ENCODE measurements at places on chromosomes 16 and 17.
A peak's percentile ranks its signal among the peaks of the same experiment; 100 is the strongest.

- no peak for DNase-seq
Measured at GRCh38 chr16:11474617-11475291, 112.0 kb downstream of the LITAF start.

- peak; percentile 61 for DNase-seq
Measured at GRCh38 chr16:2016407-2016922, 3.1 kb upstream of the NPW start.

GRCh38 chr16:21524068-21524751 lies 75.2 kb upstream of the METTL9 start:
- DNase-seq: no peak

DNA sequence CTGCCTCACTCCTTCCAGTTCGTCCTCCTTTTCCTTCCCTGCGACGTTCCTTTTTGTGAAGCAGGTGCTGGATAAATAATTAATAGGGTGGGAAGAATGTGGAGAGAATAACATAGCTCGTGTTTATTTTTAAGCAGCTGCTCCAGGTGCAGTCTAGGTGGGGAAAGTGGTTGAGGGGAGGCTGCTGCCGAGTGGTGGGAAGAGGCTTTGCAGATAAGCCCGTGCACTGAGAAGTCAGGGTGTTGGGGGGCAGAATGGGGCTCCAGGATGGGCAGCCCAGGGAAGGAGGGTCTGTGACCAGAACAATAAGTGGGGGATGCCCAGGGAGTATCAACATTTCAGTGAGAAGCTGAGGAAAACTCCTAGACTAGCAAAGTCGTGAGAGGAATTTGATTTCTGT lies 300.5 kb downstream of the CPPED1 start:
- no peak for DNase-seq

DNA sequence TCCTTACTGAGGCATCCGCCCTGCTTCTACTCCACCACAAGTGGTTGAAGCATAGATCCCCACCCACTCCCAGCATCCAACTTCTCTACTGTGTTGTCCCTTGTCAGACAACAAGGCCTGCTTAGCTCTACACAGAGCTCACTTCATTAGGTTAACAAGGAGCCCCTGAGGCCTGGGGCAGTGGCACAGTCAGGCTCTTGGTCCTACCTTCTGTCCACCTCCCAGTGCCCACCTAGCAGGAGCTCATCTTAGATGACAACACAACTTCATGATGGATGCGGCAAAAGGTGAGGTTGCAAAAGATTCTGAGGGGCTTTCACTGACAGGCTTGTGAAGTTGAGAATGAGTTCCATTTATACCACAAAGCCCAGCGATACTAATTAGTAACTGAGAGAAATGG lies 432.0 kb upstream of the CDH5 start:
- no peak for DNase-seq

DNA sequence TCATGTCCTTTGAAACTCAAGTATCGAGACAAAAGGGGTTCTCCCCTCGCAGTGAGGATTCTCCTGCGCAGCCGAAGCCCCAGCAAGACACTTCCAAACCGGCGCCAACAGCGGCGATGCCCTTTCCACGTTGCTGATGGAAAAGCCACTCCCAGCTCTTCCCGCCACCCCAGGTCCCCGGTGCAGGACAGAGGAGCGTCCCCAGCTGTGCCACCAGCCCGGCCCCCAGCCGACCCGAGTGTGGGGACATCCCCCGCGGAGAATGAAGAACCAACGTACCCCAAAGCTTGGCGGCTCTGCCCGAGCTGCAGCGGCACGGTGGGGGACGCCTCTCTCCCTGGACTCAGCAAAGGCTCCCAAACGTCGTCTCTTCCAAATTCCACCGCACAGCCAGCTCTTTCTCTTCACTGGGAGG lies 573 bp downstream of the CHST6 start:
- DNase-seq: no peak

GRCh38 chr16:6852643-6853225 lies 479.9 kb upstream of the RBFOX1 start:
- no peak for DNase-seq

DNA sequence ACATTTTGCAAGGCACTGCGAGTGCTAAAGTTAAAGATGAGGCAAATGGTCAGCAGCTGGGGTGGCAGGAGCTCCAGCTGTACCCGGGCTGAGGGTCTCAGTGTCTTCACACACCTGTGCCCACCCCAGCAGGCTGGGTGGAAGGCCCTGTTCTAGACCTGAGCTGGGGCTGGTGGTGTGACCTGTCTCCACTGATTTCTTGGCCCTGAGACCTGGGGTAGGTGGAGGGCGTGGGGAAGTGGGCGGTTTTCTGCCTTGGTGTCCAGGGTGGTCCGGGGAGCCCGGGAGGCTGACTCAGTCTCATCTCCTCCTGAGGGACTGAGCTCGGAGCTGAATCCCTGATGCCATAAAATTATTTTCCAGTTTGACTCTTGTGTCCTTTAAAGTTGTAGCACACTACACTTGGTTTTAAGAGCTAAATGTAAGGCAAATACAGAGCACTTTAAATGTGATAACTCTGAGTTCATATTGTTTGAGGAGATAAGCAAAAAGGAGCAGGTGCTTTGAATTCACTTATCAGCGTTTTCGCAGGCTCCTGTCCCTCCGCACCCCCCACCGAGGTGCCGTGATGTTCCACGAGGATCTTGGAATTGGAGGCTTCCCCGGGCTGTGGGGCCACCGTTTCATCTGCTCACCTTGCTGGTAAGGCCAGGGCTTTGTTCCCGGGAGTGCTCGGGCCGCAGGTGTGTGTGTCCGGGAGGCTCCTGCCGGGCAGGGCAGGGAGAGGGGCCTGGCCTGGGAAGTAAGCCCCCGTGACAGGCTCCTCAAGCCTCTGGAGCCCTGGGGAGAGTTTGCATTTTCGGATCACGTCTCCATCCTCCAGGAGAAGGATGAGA lies 117.0 kb downstream of the AATF start:
- DNase-seq: no peak

- DNase-seq: no peak
Measured at GRCh38 chr17:17491546-17491988, 4.6 kb downstream of the RASD1 start.

DNA sequence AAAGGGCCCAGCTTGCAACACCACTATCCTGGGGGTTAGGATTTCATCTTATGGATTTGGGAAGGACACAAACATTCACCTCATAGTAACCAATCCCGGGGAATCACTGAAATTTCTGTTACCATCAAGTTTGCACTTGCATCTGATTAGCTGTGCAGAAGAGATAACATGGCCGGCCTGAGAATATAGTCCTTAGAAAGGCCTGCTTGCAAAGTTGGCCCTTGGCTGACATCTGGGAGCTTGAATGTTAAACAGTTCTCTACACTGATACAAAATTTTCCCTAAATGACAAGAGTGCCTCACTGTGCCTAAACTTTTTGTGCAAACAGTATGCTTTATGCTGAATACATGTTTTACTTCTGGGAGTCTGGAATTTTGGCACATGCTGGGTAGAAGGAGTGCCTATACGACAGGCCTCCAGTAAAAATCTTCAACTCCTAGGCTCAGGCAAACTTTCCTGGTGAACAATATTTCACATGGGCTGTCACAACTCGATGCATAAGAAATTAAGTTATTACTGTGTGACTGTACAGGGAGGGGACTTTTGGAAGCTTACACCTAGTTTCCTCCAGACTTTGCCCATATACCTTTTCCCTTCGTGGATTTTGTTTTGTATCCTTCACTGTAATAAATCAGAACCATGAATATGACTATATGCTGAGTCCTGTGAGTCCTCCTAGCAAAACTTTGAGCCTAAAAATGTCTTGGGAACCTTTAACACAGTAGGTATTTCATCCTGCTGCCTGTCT lies 31.3 kb downstream of the TBC1D3B start:
- no peak for DNase-seq

DNA sequence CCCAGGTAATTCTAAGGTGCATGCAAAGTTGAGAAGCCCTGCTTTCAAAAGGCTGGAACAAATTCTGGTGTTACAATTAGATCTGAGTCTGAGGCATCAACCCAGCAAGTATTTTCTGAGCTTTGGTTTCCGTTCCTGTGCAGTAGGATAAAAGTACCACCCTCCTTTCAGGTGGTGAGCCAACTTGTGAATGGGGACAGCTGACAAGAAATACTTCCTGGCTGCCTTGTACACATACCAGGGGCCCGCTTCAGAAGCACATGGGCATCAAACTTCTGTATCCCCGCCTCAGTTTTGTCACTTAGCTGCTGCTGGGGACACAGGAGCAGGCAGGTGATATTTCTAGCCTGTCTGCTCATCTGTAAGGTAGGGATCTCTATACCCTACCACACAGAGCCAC lies 252.2 kb downstream of the CPPED1 start:
- DNase-seq: no peak

GRCh38 chr17:70080541-70081347 lies 5.7 kb downstream of the KCNJ16 start:
- DNase-seq: no peak

- no peak for DNase-seq
Measured at GRCh38 chr17:42866631-42867575, 15.9 kb downstream of the AOC3 start.

DNA sequence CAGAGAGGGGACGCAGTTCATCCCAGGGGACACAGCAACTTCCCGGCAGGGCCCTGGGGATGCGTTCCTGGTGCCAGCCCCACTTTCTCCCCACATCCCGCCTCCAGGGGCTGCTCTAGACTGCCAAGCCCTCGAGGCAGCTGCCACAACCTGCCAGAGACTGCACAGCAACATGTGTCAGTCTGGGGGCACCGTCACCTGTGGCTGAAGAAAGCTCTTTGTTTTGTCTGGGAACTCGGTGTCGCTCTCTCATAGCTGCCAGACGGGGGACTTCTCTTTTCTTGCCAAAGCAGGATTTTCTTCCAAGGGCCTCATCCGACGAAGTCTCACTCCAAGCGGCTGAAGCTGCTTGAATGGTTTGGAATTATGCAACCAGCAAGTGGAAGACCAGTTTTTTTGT lies 43.7 kb downstream of the COTL1 start:
- no peak for DNase-seq

GRCh38 chr16:23333831-23334456 lies 31.8 kb downstream of the SCNN1B start:
- no peak for DNase-seq

DNA sequence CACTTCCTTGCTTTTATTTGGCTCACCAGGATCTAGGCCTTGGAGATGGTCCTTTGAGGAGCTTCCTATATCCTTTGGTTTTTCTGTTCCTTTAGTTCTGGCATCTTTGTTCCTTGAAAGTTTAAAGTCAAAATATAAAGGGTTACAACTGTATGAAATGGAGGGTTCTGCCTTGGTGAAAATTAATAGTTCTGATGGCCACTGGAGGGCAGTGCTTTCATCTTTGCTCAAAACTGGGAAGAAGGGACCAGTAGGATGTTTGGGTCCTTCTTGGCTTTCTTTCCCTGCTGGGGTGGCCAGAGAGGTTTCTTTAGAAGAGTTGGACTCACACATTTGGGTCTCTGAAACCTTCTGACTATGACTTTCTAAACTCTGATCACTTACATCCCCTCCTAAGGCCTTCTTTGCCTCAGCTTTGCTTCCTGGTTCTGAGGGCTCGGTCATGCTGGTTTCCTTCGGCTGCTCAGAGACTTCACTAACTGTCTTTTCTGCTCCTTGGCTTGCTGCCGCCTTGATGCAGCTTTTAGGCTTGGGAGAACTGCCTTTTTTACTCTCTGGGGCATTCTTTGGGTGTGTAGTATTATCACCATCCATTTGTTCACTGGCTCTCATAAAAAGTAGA lies 10.9 kb upstream of the ITGA2B start:
- DNase-seq: no peak

GRCh38 chr17:74775409-74776043 lies 619 bp downstream of the NAT9 start:
- no peak for DNase-seq

DNA sequence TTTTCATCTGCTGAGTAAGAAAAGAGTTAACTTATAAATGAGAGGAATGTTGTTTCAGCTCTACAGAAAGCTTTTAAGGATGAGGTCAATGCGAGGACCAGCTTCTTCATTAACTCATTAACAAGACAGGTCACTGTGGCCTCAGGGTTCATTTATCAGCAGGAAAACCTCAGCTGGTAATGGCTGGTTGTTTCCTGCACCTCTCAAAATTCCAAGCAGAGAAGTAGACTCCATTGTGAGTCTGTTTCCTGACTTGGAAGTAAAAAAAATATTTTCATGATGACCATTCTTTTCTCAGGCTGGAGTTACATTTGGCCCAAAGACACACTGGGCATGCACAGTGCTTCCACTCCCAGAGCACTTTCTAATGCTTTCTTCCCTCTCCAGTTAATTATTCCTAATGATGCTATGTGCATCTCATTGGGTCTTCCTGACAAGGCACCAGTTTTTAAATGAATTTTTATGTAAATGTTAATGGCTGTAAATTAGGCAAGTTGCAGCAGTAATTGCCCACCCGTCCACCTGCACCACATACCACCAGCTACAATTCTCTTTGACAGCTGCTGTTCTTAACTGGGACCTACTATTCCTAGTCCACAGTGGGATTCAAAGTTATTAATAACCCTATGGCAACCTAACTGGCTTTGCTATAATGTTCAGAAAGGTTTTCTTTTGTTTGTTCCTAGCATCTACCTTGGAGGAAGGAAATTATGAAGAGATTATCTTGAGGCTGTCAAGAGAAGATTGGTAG lies 89.5 kb upstream of the BCAR1 start:
- DNase-seq: no peak

- no peak for DNase-seq
Measured at GRCh38 chr16:85156440-85156839, 44.2 kb upstream of the CIBAR2 start.

GRCh38 chr17:54085934-54086333 lies 263.2 kb downstream of the KIF2B start:
- no peak for DNase-seq

DNA sequence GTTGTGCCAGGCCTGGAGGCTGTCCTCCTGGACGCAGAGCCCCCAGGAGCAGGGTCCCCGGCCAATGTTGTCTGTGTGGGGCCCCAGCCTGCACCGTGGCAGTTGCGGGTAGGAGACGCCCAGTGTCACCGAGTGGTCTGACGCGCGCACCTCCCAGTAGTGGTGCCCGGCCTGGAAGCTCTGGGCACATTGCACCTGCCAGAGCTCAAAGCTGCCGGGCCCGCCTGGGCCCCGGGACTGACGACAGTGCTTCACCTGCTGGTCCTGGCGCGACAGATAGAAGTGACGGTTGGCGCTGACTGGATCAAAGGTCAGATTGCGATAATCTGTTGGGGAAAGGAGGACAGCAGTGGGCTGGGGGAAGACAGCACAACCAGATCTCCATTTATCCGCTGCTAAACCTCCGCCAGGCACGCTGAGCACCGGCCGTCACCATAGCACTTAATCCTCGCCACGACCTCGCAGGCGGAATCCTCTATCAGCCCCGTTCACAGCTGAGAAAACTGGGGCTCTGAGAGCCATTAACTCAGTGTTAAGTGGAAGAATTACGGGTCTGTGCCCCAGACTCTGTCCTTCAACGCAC lies 5.6 kb downstream of the TRIM65 start:
- no peak for DNase-seq
